ENCODE measurements at places on chromosomes 4 and X.
A peak's percentile ranks its signal among the peaks of the same experiment; 100 is the strongest.

DNA sequence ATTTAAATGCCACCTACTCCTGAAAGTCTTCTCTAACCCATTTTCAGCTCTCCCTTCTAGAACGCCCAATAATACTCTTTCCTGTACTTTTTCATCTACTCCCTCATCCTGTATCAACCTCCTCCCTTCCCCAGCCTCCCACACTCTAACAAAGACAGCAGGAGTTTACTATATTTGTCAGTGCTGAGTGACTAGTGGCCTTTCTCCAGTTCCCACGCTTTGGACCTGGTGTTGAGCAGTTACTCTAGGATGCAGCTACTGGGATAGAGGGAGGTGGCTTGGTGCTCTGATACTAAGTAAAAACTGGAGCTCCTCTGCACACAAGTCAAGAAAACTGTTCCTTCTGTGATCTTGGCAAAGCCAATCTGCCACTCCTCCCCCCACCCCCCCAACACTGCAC is 36.1 kb upstream of the KLHL13 start:
- DNase-seq: no peak

DNA sequence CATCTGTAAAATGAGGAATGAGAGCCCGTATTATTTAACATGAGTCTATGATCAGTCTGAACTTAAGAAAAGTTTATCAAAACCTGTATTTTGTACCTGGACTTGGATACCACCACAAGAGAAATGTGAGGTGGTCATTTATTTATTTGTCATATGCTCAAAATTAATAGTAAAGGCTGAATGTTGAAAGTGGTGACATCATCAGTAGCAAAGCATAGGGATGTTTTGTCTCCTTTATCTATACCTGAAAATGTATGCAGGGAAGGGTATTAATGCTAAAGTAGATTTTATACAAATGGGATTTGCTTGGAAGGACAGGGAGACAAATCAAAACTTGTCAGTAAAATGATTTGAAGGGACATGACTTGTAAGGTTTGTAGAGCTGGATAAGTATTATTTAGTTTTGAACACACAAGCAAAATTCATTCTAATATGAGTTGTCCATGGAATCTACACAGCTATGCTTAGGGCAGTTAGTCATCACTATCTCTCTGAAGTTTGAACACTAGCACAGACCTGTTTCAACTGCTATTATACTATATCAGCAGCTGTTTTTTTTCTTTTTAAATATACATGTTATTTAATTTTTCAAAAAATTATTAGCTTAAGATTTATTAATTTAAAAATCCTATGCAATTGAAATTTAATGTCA is 52.4 kb upstream of the GUCY1A1 start:
- DNase-seq: no peak

DNA sequence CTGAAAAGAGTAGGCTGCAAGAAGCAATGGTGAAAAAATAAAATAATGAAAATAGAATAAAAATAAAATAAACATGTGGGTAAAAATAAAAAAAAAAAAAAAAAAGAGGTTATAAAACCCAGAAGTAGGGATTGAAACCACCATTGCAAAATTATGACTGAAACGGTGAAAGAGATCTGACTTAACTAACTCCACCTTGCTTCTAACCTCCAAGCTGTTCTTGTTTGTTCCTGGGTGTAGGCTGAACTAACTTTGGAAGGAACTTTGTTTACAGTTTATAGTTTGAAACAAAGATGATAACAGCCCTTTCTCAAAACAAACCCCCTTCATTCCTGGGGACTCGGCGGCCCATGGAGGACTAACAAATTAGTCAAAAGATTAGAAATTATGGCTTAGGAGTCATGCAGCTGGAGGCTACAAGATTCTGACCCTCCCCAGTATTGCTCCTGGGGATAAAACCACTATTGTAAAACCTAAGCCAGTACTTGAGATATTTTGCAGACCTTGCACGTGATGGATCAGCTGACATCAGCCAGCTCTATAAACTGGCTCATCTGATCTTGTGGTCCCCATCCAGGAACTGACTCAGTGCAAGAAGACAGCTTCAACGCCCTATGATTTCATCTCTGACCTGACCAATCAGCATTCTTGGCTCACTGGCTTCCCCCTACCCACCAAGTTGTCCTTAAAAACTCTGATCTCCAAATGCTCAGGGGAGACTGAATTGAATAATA is 30.4 kb downstream of the DDX60L start:
- DNase-seq: no peak

GRCh38 chr4:31715302-31715701 is 995.1 kb downstream of the PCDH7 start:
- DNase-seq: no peak

- DNase-seq: no peak
Measured at GRCh38 chr4:109886303-109886702, 26.4 kb upstream of the EGF start.

GRCh38 chrX:71440401-71440800 is 74.2 kb downstream of the TAF1 start:
- no peak for DNase-seq

GRCh38 chr4:138659812-138660316 is 355.7 kb upstream of the NOCT start:
- DNase-seq: no peak

DNA sequence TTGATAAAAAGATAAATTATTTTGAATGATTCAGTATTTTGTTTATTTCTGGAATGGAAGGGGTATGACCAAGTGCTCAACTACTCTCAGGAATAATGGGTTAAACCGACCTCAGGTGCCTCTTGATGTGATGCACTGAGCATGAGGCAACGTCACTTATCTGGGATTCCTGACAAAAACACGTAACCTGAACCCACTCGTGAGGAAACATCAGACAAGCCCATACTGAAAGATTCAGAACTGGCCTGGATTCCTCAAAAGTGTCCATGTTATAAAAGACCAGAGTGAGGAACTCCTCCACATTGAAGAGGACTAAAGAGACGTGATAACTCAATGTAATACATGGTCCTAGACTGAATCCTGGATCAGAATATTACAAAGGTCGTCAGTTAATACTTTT is 144.0 kb downstream of the FNIP2 start:
- DNase-seq: no peak

DNA sequence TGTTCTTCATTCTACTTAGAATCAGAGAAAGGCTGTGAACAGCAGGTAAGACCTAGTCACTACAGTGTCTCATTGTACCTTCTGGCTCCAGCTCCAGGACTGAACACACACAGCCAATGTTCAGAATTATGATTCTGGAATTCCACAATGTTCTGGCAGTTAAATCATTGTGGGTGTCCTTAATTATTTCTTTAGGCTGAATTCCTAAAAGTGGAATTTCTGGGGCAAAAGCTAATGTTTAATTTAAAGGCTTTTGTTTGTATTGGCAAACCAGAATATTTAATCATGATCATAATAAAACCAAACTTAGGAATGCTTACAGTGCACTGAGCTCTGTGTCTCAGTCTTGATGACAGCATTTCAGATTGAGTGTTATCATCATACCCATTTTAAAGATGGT is 67.0 kb upstream of the FAT1 start:
- no peak for DNase-seq

DNA sequence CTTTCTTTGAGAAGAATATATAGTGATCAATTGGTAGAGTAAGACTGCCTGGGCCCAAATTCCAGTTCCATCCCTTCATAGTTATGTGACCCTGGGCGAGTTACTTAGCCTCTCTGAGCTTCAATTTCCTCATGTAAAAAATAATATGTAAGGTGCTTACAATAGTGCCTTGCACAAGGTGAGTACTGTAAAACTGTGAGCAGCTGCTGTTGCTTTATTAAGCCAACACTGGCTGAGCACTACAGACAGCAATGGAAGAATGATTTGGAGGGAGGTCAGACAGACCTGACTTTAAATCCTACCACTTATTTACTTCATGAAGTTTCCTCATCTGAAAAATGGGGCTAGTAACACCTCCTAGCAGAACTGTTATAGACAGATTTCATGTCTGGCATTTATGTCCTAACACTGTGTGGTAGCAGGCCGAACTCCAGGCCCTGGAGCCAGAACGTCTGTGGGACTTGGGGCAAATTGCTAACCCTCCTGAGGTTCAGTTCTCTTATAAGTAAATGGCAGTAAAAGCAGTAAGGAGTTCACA is 53.8 kb downstream of the RNF150 start:
- no peak for DNase-seq

DNA sequence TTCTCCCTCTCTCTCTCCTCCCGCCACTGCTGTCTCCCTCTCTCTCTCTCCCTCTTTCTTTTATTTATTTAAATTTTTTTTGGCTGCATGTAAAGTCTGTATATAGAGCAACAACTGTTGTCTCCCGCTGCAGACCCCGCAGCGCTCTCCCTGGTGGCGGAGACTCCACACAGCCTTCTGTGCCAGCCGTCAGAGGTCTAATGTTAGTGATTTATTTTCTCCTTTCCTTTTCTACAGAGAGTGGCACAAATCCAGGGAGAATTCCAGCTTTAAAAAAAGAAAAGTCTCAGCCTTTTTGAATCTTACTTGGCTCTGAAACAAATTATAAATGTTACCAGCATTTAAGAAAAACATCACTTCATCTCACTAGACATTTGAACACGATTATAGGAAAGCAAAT is 106.2 kb downstream of the FAM9B start:
- DNase-seq: no peak

DNA sequence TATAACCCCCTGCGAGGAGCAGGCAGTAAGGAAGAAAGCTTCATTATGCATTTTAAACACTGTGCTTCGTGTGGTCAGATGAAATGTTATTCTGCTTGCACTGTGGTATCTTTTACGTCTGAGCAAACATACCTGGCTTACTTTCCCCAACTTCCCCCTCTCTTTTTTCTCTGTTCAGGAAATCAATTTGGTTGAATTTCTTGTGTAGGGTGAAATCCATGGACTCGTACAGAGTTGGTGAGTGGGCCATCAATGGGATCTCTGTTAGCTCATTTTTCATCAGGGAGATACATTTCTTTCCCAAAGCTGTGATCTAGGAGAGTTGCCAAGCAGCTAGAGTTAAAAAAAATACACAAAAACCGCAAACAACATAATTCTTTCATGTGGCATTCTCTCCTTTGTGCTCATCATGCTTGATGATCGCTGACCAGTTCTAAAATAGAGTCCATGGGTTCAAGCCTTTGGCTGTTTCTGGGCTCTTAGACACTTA is 98.5 kb downstream of the FRAS1 start:
- no peak for DNase-seq

- peak; percentile 66 for DNase-seq
Measured at GRCh38 chrX:16882702-16883486, 12.7 kb upstream of the RBBP7 start.

DNA sequence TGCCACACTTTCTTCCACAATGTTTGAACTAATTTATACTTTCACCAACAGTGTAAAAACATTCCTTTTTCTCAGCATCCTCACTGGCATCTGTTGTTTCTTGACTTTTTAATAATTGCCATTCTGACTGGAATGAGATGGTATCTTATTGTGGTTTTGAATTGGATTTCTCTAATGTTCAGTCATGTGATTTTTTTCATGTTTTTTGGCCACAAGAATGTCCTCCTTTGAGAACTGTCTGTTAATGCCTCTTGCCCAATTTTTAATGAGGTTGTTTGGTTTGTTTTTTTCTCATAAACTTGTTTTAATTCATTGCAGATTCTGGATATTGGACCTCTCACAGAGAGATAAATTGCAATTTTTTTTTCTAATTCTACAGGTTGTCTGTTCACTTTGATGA is 1195.2 kb downstream of the TECRL start:
- no peak for DNase-seq

DNA sequence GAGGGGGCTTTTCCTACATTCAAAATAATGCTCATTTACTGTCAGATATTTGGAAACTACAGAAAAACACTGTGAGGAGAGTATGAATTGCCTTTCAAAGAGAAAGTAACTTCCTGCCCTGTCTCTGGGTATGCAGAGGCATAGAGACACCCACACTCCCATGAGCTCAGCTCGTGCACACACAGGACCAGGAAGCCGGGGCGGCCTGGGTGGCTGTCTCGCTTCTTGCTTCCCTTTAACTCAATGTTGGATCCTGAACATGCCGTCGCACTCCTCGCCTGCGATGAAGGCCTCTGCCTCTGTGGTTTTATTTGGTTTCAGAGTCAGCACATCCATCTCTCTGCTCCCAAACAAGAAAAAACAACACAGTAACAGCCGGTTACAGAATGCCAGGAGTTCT is 40.1 kb upstream of the GPR78 start:
- peak; percentile 12 for DNase-seq

DNA sequence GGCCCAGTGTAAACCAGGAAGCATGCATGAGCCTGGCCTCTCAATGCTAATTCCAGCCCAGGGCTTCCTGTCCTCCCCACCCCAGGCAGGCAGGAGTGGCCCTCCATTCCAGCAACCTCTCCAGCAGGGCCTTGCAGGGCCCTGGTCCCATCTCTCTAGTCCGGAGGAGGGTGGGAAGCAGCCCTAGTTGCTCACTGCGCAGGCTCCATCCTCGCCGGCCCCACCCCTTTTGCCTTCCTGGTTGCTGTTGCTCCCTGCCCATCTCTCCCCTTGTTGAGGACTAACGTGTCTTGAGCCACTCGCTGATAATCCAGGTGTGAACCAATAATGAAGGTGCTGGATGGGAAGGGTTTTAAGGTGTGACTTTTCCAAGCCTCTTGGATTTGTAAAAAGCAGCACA is 161.2 kb upstream of the BCOR start:
- no peak for DNase-seq

GRCh38 chr4:13365195-13365594 is 118.9 kb downstream of the RAB28 start:
- no peak for DNase-seq

- no peak for DNase-seq
Measured at GRCh38 chr4:19278665-19279064, 973.0 kb upstream of the SLIT2 start.

- peak; percentile 42 for DNase-seq
Measured at GRCh38 chrX:16711893-16712547, 449 bp downstream of the CTPS2 start.

GRCh38 chr4:124133753-124134152 is 578.8 kb downstream of the ANKRD50 start:
- DNase-seq: no peak

DNA sequence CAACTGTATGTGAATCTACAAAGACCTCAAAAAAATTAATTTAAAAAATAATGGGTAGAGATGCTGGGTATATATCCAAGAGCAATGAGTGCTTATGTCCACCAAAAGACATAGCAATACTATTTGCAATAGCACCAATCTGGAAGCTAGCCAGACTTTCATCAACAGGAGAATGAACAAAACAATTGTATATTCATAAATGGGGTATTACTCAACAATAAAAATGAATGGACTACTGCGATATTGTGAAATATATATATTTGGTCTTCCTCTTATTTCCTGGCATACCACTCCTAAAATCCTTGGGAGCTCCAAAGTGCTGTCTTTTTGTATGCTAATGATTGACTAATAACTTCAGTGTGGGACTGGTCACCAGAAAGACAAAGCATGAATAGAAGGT is 77.5 kb downstream of the MSN start:
- no peak for DNase-seq

All from left ventricle myocardium superior (tissue), 1 donor.